Caco-2 (cell line): ENCODE measurements at places on chromosomes 5 and 9. TPM values are rescaled to one million over a fixed set of nuclear protein-coding genes. Genes with fewer than 3 reads are reported as not detected.
A peak's percentile ranks its signal among the peaks of the same experiment; 100 is the strongest.

TAF11L5 gene
- total RNA-seq: not detected in 2 replicates

BTNL8 gene
- total RNA-seq: 6.0 and 7.3 TPM in 2 replicates

CD74 gene
- total RNA-seq: 49.6 and 59.3 TPM in 2 replicates

N4BP3 gene
- total RNA-seq: 2.9 and 3.2 TPM in 2 replicates

SLC45A2 gene
- 0.91 and 1.1 TPM in 2 replicates for total RNA-seq

FCN1 gene
- total RNA-seq: not detected in 2 replicates

DNA sequence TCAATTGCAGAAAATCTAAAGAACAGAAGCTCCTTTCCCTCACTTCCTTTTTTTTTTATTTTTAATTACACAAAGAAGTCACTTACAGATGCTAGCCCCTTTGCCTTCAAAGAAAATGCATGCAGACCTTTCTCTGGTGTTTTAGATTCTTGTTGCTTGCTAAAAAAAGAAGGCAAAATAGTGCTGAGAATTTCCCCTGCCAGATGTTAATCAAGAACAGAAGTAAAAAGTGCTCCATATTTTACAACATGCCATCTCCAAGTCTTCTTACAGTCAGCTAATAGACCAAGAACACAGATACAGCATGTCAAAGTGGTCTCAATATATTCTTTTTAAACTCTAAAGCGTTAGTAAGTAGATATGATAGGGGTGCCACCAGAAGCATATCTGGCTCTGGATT lies 142.8 kb upstream of the RGMB start:
- DNase-seq: no peak

- DNase-seq: peak; percentile 59
These were observed 10.4 kb upstream of the TOMM5 start for GRCh38 chr9:37602817-37603216.

DNA sequence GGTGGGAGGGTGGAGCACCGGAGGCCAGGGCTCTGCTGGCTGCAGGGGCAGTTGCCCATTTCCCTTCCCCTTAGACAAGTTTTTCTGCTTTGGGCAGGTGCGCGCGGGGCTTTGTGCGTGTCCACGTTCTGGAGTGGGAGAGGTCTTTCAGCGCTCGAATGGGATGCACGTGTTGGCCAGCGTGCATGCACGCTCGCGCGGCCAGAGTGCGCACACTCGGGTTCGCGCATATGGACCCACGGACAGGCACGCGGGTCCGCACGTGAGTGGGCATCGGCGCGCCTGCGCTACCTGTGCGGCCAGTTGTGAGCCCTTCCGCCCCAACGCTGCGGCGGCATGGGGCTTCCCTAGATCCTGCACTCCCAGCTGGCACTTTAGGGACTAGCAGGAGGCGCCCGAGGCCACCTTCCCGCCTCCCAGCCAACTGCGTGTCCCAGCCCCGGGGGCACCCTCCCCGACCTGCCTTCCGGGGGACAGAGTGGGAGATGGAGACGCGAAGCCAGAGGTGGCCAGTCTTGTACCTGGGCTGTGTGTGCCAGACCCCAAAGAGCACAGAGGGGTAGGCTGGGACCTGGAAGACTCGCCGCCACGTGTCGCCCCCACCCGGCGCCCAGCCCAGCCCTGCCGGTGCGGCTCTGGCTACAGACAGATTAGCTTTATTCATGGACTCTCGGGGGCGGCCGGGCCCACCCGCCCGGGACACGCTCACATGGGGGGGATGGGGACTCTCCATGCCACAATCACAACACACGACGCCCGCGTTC lies 9.8 kb upstream of the GPRIN1 start:
- no peak for DNase-seq

GRCh38 chr5:146068977-146069779 lies 36.2 kb downstream of the PLAC8L1 start:
- no peak for DNase-seq

- DNase-seq: no peak
These were observed 31.4 kb upstream of the MTAP start for GRCh38 chr9:21770871-21771560.

DNA sequence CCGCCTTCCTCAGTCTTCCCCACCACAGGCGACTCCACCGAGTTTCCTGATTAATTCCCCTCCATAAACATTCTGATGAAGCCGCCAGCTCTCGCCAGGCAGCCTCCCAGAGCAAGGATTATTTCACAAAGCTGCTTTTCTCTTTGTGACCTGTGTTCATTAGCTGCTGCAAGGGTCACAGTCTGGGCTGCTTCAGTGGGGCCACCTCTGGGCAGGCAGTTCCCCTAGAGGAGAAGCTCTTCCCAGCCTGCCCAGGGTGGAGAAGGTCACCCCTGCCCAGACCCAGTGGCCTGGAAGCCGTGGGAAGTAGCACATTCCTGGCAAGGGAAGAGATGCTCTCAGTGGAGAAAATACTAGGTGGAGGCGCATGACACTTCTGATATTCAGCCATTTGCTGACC lies 58.4 kb upstream of the RAPGEF1 start:
- no peak for DNase-seq

DNA sequence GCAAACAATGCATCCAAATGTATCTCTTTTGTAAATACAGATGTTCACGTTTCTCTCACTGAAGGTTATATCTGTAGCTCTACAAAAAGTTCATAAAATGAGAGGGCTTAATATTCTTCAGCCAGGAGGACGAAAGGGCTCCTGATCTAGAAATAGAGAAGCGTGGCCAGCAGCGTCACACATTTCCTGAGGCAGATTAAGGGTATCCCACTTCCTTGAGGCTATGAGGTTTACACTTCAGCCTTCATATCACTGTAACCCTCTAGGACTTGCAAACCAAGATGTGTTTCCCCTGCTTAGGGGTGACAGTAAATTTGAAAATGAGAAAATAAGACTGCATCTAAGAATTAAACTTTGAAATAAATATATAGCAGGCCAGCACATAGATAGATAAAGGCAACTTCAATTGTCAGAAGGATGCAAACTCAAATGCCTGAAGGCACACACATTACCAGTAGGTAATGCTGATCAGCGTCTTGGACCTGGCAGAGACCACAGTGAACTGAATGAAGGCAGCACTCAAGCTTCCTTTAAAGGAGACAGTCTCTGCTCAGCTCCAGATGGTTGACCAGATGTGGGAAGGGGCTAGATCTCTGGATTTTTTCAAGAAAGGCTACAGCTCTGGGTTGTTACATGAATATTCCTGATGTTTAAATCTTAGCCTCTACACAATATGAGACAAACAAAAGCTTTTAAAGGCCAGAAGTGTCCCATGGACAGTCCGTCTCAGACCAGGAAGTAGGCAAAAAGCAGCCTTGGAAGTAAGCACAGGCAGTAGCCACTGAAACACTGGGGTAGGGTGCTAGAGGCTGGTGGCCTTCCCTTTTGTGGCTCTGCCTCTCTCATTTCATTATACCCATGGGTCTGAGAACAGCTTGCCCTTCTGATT lies 197.7 kb downstream of the MCTP1 start:
- no peak for DNase-seq

DNA sequence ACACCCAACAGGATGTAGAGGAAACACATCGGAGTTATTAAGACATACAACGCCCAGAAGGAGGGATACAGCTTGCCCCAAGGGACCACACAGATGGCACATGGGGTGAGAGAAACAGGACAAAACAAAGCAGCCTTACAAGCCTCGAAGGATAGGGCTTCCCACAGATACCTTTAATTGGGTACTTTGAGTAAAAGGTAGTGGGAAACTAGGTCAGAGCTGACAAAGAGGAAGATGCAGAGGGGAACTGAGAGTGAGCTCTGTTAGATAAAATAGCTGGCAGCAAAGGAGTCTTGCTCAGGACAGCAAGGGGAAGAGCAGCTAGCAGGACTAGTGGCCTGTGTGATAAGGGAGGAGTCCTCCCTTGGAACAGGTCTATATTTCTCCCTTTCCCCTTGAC lies 48.2 kb downstream of the OTP start:
- no peak for DNase-seq

GRCh38 chr5:73836607-73837006 lies 210.6 kb downstream of the ARHGEF28 start:
- no peak for DNase-seq

GRCh38 chr9:83199240-83199639 lies 136.3 kb upstream of the RASEF start:
- peak; percentile 33 for DNase-seq
